ENCODE measurements at places on chromosomes 5 and 9.

- no peak for DNase-seq
Measured at GRCh38 chr5:157801-158200, 33.5 kb upstream of the LRRC14B start.

GRCh38 chr5:42951293-42951840, 88.8 kb downstream of the ANXA2R start:
- peak; percentile 57 for DNase-seq

GRCh38 chr9:138047469-138048040, 170.0 kb downstream of the CACNA1B start:
- no peak for DNase-seq

- DNase-seq: no peak
Measured at GRCh38 chr9:134695144-134695543, 53.5 kb downstream of the COL5A1 start.

GRCh38 chr5:91106842-91107511, 276.1 kb downstream of the ARRDC3 start:
- DNase-seq: no peak

GRCh38 chr5:157113002-157113401, 4.2 kb upstream of the HAVCR2 start:
- no peak for DNase-seq

- no peak for DNase-seq
Measured at GRCh38 chr5:66498791-66499207, 97.4 kb upstream of the MAST4 start.

DNA sequence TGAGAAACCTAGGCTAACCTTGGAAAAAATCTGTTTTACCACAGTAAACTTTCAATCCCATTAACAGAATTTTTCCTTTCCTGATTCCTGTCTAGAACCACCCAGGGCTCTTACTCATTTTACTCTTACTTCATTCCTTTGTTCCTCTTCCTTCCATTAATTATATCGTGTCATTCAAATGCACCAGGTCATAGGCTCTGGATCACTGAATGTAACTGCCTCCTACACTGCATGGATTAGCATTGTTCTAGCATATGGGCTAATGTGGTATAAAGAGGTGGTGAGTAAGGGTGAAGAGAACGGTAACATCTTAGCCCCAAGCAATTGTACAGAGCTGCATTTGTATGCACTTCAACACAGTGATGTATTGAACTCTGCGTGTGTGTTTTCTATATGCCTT, 49.5 kb upstream of the SPINK5 start:
- no peak for DNase-seq

All from stimulated activated CD8-positive, alpha-beta memory T cell treated with anti-CD3 and anti-CD28 coated beads, Interleukin-2, amount 100 ng/mL, for 1 hour (primary cell).